ENCODE measurements at places on chromosomes 6 and 20. TPM values are rescaled to one million over a fixed set of nuclear protein-coding genes. Genes with fewer than 3 reads are reported as not detected.

The ARHGAP40 gene
- 0.11 TPM for total RNA-seq

The RSPH4A gene
- total RNA-seq, result 1.2 TPM

The TRIM10 gene
- not detected for total RNA-seq

The CRYBG1 gene
- total RNA-seq, result 10.6 TPM

The GUCA1A gene
- total RNA-seq, result not detected

DNA sequence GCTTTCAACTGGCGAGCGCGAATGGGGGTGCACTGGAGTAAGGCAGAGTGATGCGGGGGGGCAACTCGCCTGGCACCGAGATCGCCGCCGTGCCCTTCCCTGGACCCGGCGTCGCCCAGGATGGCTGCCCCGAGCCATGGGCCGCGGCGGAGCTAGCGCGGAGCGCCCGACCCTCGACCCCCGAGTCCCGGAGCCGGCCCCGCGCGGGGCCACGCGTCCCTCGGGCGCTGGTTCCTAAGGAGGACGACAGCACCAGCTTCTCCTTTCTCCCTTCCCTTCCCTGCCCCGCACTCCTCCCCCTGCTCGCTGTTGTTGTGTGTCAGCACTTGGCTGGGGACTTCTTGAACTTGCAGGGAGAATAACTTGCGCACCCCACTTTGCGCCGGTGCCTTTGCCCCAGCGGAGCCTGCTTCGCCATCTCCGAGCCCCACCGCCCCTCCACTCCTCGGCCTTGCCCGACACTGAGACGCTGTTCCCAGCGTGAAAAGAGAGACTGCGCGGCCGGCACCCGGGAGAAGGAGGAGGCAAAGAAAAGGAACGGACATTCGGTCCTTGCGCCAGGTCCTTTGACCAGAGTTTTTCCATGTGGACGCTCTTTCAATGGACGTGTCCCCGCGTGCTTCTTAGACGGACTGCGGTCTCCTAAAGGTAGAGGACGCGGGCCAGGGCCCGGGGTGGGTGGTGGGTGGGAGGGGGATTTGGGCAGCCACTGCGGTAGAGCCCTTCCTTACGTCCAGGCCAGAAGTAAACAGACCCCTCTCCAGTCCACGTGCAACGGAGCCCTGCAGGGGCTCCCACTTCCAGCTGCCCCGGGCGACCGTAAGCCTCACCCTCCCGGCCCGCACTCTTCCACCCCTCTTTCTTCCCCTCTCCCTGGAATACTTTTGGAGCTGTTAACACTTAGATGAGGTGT lies 998 bp downstream of the BMP2 start:
- peak; percentile 69 for DNase-seq

- DNase-seq, result no peak
These were observed 5.3 kb upstream of the TTPAL start for GRCh38 chr20:44470327-44470726.

DNA sequence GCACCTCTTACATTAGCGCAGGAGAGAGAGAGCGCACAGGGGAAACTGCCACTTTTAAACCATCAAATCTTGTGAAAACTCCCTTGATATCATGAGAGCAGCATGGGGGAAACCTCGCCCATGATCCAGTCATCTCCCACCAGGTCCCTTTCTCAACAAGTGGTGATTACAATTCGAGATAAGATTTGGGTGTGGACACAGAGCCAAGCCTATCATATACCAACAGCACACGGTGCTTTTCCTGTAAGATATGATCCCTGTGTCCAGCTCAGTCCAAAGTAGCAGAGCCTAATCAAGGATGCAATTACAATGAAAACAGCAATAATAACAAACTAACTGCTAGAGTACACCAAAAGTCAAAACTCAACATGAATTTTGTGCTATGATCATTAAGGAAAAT lies 148.7 kb upstream of the TCF21 start:
- DNase-seq, result no peak

DNA sequence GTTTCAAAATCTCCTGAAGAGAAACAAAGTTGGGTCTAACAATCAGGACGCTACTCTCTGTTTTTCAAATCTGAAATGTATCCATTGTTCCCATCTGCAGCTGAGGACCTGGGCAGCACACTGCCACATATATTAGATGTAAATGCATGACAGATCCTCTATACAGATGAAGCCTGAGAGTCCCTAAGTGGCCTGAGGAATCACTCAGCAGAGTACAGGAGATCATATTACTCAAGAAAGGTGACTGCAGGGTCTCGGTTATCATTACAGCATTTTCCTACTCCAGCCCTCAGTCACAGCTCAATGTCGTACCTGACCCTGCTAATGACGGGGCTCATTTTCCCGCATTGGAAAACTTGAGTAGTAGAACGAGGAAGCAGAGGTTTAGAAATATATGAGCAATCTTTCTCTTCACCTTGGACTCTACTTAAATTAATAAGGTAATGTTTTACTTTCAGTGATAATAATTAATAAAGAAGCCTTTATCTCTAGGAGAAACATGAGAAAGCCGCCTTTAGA lies 256.2 kb upstream of the IRAK1BP1 start:
- no peak for DNase-seq

- no peak for DNase-seq
These were observed 23.7 kb downstream of the TGM2 start for GRCh38 chr20:38141204-38141888.

DNA sequence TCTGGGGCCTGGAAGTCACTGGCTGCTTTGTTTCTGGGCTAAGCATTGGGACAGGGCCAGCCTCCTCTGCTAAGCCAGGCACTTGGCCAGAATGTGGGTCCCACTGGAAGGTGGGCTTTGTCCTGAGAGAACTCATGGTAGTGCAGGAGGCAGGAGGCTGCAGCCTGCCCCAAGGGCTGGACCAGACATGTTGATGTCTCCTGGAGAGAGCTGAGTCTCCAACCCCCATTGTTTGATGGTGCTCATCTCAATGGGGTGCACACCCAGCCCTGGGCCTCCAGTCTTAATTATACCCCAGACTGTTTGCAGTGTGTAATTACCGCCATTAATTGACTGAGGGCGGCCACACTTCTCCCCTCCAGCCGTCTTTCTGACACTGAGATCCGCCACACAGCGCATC lies 220.5 kb upstream of the PMEPA1 start:
- DNase-seq, result no peak

GRCh38 chr6:120357447-120357846 lies 976.8 kb downstream of the TBC1D32 start:
- DNase-seq, result no peak

DNA sequence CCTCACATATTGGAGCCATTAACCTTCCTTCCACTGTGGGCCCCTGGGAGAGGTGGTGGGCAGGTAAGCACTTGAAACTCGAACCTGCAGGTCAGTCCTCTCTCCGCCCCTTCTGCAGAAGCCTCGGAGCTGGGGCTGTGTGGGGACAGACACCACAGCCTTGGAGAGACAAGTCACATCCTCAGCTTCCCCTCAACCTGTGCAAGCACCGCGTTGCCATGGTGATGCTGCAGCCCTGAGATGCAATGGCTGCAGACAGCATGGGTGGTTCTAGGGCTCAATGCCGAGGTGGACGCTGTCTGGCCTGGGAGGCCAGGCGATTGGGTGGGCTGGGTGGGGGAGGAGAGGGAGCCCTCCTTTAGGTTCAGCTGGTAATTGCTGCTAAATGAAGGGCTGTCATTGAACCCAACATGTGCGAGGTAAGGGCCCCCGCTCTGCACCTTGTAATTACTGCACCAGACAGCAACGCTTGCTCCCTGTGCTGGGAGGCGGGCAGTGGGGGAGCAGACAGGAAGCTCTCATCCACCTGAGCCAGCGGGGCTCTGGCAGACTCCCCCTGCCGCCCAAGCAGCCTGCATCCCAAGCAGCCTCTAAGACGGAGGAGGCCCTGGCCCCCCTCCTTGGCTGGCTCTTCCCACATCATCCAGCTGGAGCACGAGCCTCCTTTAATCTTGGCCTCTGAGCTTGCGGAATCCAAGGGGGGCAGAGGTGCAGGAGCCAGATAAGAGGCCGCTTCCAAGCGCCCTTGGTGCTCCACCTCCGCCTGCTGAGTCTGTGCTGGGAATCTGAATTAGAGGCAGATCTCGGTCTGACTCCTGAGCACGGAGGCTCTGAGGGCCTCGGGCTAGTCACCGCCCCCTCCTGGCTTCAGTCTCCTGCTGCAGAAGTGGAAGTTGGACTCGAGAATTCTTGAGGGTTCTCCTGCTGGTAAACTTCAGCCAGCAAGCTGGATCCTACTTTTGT lies 39.8 kb upstream of the CDH22 start:
- peak; percentile 27 for DNase-seq
